Kidney (tissue), 22 donors: ENCODE measurements at places on chromosomes 2 and 18. TPM values are rescaled to one million over a fixed set of nuclear protein-coding genes. Genes with fewer than 3 reads are reported as not detected.

The MC5R gene
- not detected for polyA plus RNA-seq

GRCh38 chr2:129178356-129178755 is 801.1 kb upstream of the RAB6C start:
- no peak for DNase-seq

DNA sequence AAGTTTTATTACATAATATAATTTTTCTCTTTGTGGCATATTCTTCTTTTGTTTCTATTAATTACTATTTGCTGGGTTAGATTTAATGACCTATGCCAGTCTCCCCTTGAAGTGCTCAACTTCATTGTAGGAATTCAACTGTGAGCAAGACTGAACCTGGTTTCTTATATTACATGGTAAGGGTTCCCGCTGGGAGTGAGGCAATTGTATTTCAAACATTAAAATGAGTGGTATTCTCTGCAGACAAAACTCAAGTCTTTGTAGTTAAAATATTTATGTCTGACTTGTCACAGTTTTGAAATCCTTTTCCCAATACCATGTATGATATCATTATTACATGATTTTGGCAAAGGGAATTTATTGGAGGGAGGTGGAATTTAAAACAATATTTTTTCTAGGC is 278.7 kb downstream of the GULP1 start:
- no peak for DNase-seq

The MTA3 gene
- polyA plus RNA-seq = 27.7 TPM

The CDK15 gene
- polyA plus RNA-seq = 0.11 TPM

DNA sequence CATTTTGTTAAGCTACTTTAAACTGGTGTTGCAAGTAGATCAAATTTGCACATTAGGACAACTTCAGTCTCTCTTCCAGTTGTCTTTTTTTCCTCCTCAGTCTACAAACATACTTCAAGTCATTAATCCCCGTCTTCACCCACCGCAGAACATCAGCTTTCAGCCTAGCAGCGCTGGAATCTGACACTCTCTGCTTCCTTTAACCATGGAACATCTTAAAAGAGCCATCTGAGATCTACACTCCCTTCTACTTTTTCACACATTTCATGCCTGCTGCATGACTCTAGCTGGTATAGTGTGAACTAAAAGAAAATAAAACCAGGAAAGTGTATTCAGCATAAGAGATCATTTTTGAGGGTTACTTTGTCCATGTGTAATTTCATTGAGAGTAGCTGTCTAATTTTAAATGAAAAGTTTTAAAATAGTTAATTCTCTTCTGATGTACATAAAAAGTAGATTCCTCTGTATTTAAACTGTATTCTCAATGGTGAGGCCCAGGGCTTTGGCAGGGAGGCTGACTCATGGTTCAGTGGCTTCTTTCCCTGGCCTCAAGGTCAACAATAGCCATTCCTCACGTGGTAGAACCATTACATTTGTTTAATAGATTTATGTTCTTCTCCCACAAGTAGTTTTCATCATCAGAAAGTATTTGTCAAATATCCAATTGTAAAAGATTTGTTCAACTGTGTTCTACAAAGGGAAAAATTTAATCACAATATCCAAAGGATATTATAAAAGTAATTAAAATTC is 16.5 kb downstream of the SGPP2 start:
- peak; percentile 87 for DNase-seq
